DMS79 treated with DMSO at 0.1 percent for 48 hours (cell line): ENCODE measurements at places on chromosomes 11 and 22.

- no peak for DNase-seq
Measured at GRCh38 chr11:29679996-29680395, 336.8 kb downstream of the KCNA4 start.

GRCh38 chr11:45388472-45388871 is 102.3 kb upstream of the SYT13 start:
- DNase-seq, result no peak

- DNase-seq, result no peak
Measured at GRCh38 chr11:267491-267994, 10.7 kb upstream of the NLRP6 start.

DNA sequence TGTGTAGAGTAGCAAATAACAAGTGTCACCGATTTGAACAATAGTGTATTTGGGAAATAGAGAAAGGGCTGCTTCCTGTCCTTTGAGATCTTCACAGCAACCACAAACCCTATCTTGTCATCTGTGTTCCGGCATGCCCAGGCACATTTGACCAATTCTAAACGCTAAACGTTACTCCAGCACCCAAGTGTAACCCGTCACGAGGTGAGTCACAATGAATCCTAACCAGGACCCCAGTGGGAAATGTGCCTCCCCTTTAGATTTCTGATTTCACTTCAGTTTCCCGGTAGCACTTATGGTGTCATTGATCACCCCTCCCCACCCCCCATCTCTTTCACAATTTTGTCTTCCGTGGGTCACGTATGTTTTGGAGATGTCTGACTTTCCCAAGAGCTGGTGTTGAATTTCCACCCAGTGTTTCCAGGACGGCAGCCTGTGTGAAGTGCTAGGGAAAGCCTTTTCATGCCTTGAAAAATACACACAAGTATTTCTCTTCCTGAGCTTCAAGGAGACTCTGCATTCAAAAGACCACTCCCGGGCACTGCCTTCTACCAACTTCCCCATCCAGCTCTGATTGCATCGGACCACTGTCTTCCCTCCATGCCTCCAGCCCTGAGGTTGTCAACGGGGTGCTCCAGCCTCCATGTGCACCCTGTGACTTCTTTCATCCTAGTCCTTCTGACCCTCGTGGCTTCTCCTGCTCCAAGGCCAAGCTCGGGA is 10.5 kb upstream of the C11orf24 start:
- DNase-seq, result no peak

DNA sequence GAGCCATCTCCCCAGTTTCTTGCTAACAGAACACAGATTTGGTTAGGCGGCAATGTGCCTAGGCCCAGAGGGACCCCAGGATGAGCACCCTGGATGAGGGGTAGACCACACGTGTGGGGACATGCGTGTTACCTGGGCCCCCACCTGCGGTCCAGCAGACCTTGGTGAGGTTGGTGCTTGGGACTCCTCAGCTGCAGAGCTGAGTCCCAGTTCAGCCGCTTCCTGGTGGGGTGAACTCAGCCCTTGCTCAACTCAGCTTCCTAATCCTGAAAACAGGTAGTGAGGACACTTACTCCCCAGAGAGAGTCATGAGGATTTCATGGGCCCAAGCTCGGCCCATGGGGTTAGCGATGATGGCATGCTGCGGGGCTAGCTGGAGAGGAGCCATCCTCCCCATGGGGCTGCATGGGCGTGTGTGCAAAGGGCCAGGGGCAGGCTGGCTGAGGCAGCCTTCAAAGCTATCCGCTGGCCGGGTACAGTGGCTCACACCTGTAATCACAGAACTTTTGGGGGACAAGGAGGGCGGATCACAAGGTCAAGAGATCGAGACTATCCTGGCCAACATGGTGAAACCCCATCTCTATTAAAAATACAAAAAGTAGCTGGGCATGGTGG is 46.9 kb upstream of the SHISAL1 start:
- no peak for DNase-seq

DNA sequence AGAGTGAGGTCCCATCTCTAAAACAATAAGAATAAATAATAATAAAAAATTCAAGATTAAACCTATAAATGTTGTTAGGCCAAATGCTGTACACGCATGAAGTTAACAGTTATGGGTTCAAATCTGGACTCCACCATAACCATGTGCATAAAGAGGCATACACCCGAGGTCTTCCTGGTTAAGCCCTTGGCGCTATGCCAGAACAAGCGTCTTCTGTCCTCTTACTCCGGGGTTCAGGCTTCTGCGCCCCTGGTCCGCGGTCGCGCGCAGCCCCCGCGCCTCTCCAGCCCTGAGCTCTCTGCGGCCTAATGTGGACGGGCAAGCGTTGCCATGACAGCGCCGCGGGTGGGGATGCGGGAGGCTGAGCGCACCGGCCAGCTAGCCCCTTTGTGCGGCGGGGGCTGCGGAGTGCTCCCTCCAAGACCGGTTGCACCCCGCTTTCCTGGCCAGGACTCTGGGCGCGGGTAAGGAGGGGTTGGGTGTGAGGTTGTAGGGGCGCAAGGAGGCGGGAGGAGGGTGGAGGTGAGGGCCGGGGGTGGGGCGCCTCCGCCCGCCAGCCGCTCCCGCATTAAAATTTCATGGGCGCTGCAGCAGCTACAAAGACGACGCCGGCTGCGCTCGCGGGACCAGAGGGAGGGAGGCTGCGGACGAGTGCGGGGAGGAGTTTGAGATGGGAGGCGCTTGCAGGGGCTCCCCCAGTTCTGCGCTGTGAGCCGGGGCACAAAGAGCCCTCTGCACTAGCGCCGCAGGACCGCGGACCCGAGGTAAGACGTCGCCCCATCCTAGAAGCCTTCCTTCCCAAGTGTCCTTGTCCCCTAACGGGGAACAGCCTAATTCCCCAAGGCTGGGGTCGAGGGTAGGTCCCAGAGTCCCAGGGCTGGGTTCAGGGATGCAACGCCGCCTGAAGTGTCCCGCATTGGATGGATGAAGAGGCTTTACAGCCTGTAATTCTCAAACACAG is at the start of gene MIAT:
MIAT (plus strand) TSS at position 698 of the 961 bp plus-strand sequence.
- DNase-seq, result no peak

GRCh38 chr22:18032455-18033101 is 8.2 kb upstream of the MICAL3 start:
- DNase-seq, result no peak

GRCh38 chr11:108703916-108704315 is 39.0 kb downstream of the DDX10 start:
- DNase-seq, result no peak

DNA sequence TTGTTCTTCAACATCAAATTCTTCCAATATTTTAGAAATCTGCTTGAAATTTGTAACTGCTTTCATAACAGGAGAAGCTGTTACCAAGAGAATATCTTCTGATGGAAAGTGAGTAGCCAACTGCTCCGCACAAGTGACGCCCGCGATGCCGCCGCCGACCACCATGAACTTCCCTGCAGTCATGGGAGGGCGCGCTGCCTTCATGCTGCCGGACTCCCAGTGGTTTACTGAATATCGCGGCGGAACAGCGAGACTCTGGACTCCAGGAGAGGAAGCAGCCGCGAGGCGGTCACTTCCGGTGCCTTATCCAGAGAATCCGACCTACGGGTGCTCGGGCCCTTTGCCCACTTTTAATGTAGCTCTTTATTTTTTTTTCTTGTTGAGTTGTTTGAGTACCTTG is 190.6 kb downstream of the GUCY1A2 start:
- no peak for DNase-seq

GRCh38 chr11:120044011-120044675 is 93.8 kb downstream of the TRIM29 start:
- no peak for DNase-seq

DNA sequence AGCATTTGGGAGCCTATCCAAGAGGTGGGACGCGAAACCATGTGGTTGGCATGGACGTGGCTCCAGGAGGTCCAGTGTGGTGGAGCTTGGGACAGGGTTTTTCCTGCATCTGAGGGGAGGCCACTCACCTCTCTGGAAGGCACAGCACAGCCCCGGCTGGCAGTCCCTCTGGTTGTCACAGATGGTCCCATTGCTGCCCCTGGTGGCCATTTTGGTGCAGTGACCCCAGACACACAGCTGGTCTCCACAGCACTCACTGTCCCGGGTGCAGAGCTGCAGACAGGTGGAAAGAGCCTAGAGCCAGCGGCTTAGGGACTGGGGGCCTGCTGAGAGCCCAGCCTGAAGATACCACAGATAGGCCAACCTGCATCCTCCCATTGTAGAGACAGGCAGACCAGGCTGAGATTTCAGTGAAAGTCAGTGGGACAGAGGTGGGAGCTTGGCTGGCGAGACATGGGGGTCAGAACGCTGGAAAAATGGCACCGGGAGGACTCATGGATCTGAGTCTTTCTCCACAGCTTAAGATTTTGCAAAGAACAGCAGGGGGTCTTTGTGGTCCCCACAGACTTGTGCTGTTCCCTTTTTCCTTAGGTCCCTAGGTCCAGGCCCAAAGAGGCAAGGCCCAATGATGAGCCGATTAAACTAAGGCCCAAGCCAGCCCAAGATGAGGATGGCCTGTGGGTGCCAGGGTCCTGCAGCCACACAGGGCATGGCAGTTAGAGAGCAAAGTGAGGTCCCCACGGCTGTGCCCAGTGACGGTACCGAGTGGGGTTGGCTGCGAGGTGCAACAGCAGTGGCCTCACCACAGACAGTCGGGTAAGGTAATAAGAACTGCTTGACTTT is 41.4 kb downstream of the DKK3 start:
- no peak for DNase-seq
